ENCODE measurements at places on chromosomes 12 and 14.
A peak's percentile ranks its signal among the peaks of the same experiment; 100 is the strongest.

DNA sequence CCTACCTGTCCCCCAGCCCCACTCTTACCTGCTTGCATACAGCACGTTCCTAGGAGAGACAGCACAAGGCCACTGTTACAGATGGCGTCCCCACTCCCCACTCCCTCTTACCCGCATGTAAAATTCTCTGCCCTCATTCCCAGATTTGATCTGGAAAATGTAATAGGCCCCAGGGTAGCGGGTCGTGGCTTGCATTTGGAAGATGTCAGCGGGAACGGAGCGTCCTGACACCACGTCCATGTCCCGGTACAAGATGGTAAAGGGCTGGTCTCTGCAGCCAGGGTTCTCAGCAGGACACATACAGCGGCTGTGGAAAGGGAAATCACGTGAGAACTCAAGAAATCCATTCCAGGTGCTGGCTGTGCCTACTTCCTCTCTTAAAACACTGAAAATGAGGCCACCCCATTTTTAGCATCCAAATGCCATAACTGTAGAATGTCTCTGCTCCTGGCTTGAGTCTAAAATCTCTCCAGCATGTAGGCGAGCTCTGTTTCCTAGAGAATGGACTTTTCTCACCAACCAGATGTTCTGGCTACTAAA is 10.1 kb upstream of the TC2N start:
- no peak for DNase-seq

- DNase-seq: no peak
Measured at GRCh38 chr14:20602583-20602982, 11.4 kb upstream of the RNASE12 start.

- no peak for DNase-seq
Measured at GRCh38 chr12:53941750-53942149, 3.1 kb downstream of the HOXC13 start.

GRCh38 chr12:96297504-96297903 is 102.7 kb downstream of the CDK17 start:
- DNase-seq: no peak

DNA sequence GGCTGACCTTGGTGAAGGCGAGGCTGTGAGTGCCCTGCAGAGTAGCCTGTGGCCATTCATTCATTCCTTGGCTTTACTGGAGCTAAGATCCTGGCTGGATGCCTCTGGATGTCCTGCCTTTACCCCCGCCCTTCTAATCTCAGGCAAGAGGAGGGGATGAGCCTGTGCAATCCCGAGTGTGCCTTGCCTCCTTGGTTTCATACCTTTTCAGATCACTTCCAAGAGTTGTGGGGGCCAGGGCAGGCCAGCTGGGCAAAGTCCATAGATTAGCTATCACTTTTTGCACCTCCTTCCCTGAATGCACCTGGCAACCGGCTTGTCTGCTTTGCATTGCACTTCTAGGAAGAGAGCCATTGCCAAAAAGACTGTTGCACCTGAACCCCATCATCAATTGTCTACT is 1.5 kb downstream of the VRTN start:
- DNase-seq: no peak

- no peak for DNase-seq
Measured at GRCh38 chr12:130992448-130992847, 38.7 kb downstream of the ADGRD1 start.

- no peak for DNase-seq
Measured at GRCh38 chr12:55039395-55040354, 19.9 kb downstream of the NEUROD4 start.

DNA sequence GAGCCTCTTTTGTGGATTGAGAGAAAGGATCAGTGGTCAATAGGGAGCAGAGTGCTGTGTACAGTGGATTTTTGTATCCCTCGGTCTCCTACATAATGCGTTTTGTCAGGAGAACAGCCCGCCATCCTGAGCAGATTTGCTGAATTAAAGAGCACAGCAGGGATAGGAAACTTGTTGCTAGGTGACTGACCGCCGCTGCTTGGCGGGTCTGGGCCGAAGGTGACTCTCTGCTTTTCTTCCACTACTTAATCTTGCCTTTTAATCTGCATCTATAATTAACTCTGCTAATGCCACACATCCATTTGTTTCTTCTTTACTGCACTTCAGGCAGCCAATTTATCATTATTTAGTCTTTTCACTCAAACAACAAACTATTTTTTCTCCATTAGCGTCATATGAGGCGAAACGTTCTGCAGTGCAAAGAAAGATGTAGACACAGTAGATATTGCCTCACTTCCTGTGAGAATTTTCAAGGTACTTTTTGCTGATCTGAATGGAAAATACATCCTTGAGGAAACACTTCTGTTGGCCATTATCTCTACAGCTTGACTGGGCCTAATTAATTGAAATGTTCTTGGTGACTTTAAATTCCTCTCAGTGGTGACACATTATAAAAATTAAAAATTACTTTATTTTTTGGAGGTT is 108.0 kb downstream of the PPM1A start:
- no peak for DNase-seq

GRCh38 chr12:114921781-114922180 is 237.8 kb upstream of the TBX3 start:
- no peak for DNase-seq

DNA sequence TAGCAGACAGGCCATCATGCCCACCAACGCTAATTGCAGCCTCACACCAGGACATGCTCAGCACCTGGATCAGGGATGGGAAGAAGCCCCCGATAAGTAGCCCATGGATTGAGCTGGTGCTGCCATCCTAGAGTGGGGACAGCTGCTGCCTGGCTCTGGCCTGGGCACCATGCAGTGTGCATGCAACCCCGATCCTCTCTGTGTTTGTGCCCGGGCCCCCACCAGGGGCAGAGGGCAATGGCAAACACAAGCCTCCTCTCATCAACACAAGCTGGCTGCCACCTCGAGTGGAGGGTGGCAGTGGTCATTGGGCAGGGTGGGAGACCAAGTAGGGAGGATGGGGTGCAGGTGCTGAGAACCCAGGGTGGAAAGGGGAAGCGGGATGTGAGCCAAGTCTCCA is 23.3 kb upstream of the SOCS2 start:
- DNase-seq: no peak

DNA sequence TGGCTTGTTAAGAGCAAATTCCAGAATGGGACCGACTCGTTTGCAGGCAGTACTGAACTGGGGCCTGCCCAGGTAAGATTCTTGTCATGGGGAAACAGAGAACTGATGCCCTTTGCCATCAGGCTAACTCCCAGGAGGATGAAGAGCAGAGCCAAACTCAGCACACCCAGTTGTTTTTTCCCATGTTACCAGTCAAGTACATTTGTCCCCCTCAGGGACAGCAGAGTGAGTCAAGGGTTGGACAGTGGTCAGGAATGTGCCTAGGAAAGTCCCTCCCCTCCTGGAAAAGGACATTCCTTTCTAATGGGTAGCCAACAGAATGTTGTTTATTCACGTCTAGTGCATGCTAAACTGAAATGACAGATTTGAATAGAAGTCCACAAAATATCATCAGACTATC is 1.6 kb downstream of the ART4 start:
- no peak for DNase-seq

GRCh38 chr14:68603533-68604360 is 189.1 kb downstream of the ZFP36L1 start:
- DNase-seq: no peak

GRCh38 chr14:68632054-68632895 is 160.6 kb downstream of the ZFP36L1 start:
- no peak for DNase-seq

GRCh38 chr12:9869307-9870161 is at the start of gene CLEC2B:
Gene CLEC2B (minus strand): TSS chr12:9869354.
- peak; percentile 86 for DNase-seq

DNA sequence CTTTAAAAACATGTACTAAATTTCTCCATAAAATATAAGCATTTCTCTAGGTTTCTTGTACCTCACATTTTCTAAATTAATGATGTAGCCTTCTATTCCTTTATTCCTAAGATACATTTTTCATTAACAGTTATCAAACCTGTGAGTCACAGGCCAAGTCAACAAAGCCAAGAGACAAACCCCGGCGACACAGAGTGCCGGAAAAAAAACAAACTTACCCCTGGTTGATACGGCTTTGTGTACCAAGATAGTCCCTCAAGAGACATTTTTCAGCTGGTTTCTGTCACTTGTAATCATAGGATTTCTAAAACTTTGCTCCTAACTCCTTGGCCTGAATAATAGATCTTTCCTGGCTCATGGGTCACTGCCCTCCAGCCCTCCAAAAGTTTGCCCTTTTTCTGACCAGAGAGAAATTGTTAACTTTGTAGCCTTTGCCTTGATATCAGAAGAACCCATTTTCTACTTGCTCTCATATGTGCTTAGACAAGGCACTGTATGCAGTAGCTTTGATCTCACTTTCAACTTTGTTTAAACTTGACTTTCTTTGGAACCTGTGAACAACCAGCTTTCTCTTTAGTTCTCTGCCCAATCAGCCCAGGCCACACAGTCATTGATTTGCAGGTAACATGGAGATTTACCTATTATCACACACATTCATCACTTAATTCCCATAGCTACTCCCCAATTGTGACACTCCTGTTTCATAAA is 172.2 kb downstream of the PRKD1 start:
- no peak for DNase-seq

- no peak for DNase-seq
Measured at GRCh38 chr12:27824126-27824842, 44.2 kb upstream of the MANSC4 start.

DNA sequence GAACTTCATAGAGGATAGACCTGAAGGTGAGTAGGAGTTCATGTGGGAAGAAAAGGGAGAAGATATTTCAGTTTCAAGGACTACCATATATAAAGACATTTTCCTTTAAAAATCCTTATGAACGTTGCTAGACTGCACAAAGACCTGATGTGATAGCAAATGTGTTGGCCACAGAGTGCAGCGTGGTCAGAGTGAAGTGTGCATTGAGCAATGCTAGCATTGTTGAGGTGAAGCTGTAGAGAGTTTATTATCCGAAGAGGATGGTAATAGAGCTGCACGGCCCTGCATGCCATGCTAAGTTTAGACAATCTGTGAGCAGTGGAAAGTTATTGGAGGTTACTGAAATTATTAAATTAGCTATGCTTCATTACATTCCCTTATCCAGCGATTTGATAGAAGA is 413.0 kb downstream of the CCDC91 start:
- DNase-seq: no peak

- no peak for DNase-seq
Measured at GRCh38 chr12:96048393-96048969, 13.1 kb upstream of the LTA4H start.

GRCh38 chr12:7019043-7019569 is 830 bp upstream of the LPCAT3 start:
- DNase-seq: no peak

- no peak for DNase-seq
Measured at GRCh38 chr12:95248604-95249360, 31.2 kb downstream of the VEZT start.

GRCh38 chr12:60977966-60978365 is 1282.2 kb upstream of the USP15 start:
- no peak for DNase-seq

- no peak for DNase-seq
Measured at GRCh38 chr12:68998041-68998440, 65.1 kb upstream of the CPM start.

GRCh38 chr12:110198386-110198785 is 74.2 kb downstream of the IFT81 start:
- no peak for DNase-seq

- DNase-seq: no peak
Measured at GRCh38 chr14:21037156-21037555, 2.5 kb upstream of the RNASE13 start.

DNA sequence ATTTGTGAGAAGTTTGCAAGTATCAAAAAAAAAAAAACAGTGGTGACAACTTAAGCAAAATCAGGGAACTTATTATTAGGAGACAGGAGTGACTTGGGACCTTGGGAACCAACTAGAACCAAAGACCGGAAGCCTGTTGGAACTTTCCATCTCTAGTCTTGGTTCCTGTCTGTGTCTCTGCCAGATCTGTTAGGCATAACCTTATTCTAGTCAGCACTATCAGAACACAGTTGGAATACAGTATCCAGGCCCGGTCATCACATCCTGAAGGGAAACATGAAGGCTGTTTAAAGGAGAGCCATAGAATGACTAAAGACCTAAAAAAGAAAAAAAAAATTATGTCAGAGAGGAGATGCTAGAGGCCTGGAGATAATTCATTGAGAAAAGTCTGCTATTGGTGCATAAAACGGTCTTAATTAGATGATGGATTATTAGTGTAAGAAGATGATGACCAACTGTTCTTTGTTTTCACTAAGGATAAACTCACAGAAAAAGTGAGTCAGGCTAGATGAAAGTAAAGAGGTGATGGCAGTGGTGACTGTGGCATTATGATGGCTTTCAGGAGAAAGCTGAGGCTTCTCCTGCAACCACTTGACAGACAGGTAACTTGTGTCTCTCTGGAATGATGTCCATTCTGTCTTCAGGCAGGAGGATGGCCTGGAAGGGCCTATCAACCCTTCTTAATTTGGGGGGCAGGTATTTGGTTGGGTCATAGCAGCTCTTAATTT is 28.2 kb downstream of the DACT1 start:
- DNase-seq: no peak

GRCh38 chr12:13288501-13288900 is 92.0 kb downstream of the EMP1 start:
- no peak for DNase-seq

- DNase-seq: no peak
Measured at GRCh38 chr14:96126339-96126782, 78.3 kb upstream of the BDKRB2 start.

DNA sequence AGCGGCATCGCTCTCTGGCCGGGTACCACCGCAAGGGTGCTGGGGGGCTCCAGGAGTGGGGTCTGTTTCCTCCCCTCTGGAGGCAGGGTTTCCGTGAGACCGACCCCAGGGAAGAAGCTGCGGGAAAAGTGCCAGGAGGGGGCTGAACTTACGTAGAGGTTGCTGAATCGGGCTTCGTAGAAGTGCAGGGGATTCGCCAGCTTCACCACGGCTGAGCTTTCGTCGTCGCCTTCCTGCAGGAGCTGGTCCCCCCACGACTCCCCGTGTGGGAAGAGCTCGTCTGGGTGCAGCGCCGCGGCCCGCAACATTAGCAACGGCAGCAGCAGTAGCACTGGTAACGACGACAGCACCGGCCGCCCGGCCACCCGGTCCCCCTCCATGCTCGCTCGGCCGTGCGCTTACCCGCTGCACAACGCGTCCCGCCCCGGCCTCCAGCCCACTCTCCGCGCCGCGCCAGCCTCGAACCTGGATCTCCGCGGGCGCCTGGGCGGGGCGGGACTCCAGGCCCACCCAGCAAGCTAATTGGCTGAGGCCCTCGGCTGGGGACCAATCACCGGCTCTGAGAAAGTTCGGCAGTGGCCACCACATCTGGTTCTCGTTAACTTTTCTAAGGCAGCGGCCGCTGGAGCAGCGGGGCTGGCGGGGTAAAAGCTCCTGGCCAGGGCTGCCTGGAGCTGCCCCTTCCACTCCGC is at the start of gene NID2:
TSS of gene NID2 (minus strand) at position 445 of the 692 bp plus-strand sequence. CDS start at position 380, 65 bp downstream.
- DNase-seq: no peak

DNA sequence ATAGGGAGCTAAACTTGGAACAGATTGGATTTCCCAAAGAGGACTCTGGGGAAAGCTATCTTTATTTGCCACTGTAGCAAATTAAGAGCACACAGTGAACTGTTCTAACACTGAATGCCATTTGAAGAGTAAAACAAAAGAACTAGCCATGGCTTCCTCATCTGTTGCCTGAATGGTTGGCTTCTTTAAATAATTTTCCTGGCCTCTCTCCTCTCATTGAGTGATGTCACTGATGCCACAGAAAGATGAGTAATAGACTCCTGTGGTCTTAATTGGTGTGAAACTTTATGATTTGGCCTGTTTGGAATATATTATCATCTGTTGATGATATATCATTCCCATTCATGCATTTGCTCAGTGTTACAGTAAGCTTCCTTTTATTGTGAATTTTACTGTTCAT is 42.5 kb downstream of the WDR20 start:
- DNase-seq: no peak

Data from epithelial cell of prostate (primary cell).